ENCODE measurements at places on chromosomes 7 and 10.
A peak's percentile ranks its signal among the peaks of the same experiment; 100 is the strongest.

DNA sequence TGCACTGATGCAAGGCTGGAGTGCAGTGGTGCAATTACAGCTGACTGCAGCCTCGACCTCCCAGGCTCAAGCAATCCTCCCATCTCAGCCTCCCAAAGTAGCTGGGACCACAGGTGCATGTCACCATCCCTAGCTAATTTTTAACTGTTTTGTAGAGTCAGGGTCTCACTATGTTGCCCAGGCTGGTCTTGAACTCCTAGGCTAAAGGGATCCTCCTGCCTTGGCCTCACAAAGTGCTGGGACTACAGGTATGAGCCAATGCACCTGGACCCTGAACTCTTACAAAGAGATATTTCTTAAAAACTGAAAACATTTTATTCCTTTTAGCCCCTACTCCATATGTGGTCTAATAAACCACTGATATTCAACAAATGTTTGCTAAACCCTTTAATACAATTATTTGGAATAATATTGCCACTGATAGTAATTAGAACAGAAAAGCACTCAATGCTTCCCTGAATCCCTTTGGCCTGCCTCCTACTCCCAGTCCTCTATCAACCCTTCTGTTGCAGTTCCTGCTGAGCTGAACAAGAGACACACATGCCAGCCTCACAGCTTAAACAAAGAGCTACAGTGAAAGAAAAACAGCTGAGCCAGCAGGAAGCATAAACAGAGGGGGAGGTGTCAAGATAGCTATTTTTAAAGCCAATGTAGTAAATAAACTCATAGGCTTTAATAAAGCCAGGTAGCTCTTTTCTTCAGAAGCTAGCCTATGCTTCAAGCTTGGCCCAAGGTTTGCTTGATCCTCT lies 7.0 kb upstream of the GNAI1 start:
- DNase-seq: peak; percentile 77

GRCh38 chr7:20745702-20746101 lies 41.0 kb downstream of the SP8 start:
- no peak for DNase-seq

GRCh38 chr10:29068302-29068701 lies 220.6 kb upstream of the LYZL1 start:
- DNase-seq: no peak

GRCh38 chr7:39199951-39200350 lies 222.2 kb downstream of the POU6F2 start:
- DNase-seq: no peak

DNA sequence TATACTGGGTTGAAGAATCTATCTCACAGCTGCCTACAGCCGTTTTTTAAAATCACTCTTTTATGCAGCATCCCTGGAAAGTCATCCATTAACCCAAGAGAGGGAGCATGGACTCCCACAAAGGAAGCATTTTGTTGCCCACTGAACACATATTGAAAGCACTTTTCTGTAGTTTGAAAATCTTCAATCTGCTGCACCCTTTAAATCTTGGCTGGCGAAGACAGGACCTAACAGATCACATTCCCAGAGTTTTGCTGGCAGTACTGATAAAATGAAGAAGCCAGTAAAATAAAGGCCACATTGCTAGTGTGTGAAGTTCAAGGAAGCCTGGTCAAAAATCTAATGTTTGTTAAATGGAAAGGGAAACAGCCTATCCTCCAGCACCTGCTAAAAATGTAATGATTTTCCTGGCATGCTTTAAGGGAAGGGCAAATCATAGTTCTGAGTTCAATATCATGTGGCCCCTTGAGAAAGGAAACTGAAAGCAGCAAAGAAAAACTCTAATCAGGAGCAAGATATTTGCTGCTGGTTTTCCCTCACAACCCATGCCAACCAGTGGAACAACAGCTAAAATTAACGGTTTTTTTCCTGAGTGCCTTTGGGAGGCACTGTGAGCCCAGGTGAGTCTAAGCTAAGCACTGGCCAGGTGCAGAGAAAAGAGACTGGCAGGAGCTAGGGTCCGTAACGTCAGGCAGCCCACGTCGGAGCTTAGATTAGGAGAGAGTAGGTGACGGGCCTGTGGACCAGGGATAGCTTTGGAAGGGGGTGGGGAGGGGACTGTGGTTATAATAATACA lies 97.9 kb upstream of the PALS2 start:
- no peak for DNase-seq
